ENCODE measurements at places on chromosomes 2 and 18.

GRCh38 chr2:173760553-173760952, 204.6 kb downstream of the SP3 start:
- H3K4me3 ChIP-seq = no peak overlapping the region
- H3K27me3 ChIP-seq = no peaks in the 10 kb centered on the region
- H3K27ac ChIP-seq = no peak overlapping the region
- no peak for DNase-seq

- H3K4me1 ChIP-seq = no peaks in the 10 kb centered on the region
- no peak for DNase-seq
- no peaks in the 10 kb centered on the region for H3K27me3 ChIP-seq
- no peaks in the 10 kb centered on the region for H3K36me3 ChIP-seq
- no peak overlapping the region for H3K27ac ChIP-seq
- no peak overlapping the region for H3K4me3 ChIP-seq
Observed at GRCh38 chr18:11283479-11284161, 134.3 kb upstream of the PIEZO2 start.

GRCh38 chr2:67499989-67500388, 102.9 kb downstream of the ETAA1 start:
- H3K4me1 ChIP-seq = peaks cover 14% of the 10 kb centered on the region
- no peak for DNase-seq
- no peaks in the 10 kb centered on the region for H3K36me3 ChIP-seq
- no peaks in the 10 kb centered on the region for H3K27me3 ChIP-seq

GRCh38 chr2:162768656-162769055, 69.9 kb downstream of the KCNH7 start:
- H3K4me3 ChIP-seq = no peak overlapping the region
- peak overlapping the region; percentile 57 for H3K27ac ChIP-seq
- H3K36me3 ChIP-seq = no peaks in the 10 kb centered on the region
- H3K27me3 ChIP-seq = no peaks in the 10 kb centered on the region
- no peak for DNase-seq

DNA sequence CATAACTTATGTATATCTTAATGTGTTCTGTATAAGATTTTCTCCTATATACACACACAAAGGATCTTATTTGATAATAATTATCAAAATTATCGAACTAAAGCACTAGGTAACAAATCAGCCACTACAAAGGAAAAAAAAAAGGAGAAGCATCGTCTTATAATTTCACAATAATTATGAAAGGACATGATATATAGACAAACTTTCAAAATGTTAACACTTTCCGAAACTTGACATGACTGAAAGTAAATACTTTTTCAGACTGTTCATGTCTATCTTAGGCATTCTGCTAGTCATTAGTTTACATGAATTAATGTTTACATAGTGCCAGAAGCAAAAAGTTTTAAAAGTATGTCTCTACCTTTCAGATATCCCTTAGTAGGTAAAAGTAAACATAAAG, 7.3 kb upstream of the NR4A2 start:
- H3K27me3 ChIP-seq = no peaks in the 10 kb centered on the region
- no peak for DNase-seq

DNA sequence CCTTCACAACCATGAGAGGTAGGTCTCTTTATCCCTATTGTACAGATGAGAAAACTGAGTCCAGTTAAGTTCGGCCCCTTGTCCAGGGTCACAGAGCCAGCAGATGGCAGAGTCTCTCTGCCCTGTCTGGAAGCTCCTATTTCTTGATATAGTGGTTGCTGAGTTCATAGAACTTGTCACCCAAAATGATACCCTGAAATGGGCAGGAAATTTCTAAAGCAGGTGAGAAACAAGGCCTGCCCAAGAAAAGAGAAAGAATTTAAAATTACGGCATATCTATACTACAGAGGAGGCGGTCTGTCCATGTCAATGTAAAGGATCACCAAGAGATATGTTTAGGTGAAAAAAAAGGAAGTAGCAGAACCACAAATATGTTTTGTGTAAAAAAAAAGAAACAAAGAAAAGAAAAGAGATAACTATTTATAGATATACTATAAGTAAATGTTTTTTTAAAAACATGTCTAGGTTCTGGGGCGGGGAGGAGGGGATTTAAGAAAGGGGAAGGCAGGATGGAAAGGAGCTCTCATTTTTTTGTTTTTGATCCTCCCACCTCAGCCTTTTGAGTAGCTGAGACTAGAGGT, 39.8 kb downstream of the MYO7B start:
- H3K4me3 ChIP-seq = no peak overlapping the region
- H3K4me1 ChIP-seq = peaks cover 1% of the 10 kb centered on the region
- H3K36me3 ChIP-seq = no peaks in the 10 kb centered on the region
- H3K27me3 ChIP-seq = peaks cover 30% of the 10 kb centered on the region
- DNase-seq = no peak
- no peak overlapping the region for H3K27ac ChIP-seq

- peaks cover 11% of the 10 kb centered on the region for H3K4me1 ChIP-seq
- H3K27ac ChIP-seq = no peak overlapping the region
- peaks cover 2% of the 10 kb centered on the region for H3K36me3 ChIP-seq
- H3K27me3 ChIP-seq = peaks cover 6% of the 10 kb centered on the region
- no peak for DNase-seq
Observed at GRCh38 chr18:56575819-56576663, 62.4 kb downstream of the TXNL1 start.

GRCh38 chr2:122831649-122832048, 1076.2 kb downstream of the TSN start:
- H3K4me3 ChIP-seq = no peak overlapping the region
- H3K4me1 ChIP-seq = no peaks in the 10 kb centered on the region
- H3K36me3 ChIP-seq = no peaks in the 10 kb centered on the region
- DNase-seq = no peak
- H3K27ac ChIP-seq = no peak overlapping the region
- H3K27me3 ChIP-seq = no peaks in the 10 kb centered on the region

DNA sequence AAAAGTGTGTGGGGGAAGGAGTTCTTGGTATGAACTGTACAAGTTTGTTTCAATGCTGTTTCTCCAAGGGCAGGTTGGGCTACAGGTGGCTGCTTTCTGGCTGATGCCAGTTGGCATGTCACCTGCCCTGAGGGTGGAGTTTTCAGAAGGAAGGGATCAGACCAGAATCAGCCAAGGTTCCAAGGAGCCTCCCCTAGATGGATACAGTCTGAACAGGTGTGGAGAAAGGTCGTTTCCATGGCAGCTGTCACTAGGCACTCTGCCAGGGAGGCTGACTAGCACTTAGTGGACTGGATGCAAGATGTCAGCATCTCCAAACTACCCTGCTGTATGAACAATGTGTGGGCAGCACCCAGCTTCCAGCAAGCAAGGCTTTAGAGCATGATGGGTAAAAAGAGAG, 444.4 kb upstream of the HNRNPA3 start:
- H3K4me3 ChIP-seq = no peak overlapping the region
- H3K4me1 ChIP-seq = peaks cover 12% of the 10 kb centered on the region
- DNase-seq = no peak
- H3K36me3 ChIP-seq = peaks cover 2% of the 10 kb centered on the region

GRCh38 chr2:226125176-226125883, 674.3 kb downstream of the IRS1 start:
- no peak for DNase-seq
- H3K36me3 ChIP-seq = no peaks in the 10 kb centered on the region
- peaks cover 8% of the 10 kb centered on the region for H3K4me1 ChIP-seq
- no peak overlapping the region for H3K4me3 ChIP-seq
- no peaks in the 10 kb centered on the region for H3K27me3 ChIP-seq

- H3K27me3 ChIP-seq = peaks cover 24% of the 10 kb centered on the region
- H3K27ac ChIP-seq = no peak overlapping the region
- no peak for DNase-seq
- peaks cover 3% of the 10 kb centered on the region for H3K4me1 ChIP-seq
- no peak overlapping the region for H3K4me3 ChIP-seq
- peaks cover 6% of the 10 kb centered on the region for H3K36me3 ChIP-seq
Observed at GRCh38 chr2:84901593-84902120, 3.8 kb upstream of the TMSB10 start.

DNA sequence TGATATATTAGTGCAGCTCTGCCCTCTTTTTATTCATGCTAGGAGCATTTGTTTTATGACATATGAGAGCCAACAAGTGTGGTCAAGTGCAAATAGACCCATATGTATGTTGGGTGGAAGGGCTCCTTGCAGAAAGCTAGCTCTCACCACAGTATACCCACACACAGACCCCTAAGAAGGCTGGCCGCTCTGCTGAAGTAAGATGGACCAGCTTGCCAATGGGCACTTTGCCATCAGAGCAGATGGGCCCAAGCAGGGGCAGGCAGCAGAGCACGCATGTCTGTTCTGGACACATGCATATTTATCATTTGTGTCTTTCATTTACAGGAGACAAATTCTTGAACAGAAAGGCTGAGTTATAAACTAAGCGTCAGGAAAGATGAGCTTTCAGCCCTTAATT, 187.5 kb upstream of the DTNA start:
- peaks cover 9% of the 10 kb centered on the region for H3K4me1 ChIP-seq
- H3K27ac ChIP-seq = no peak overlapping the region
- H3K36me3 ChIP-seq = no peaks in the 10 kb centered on the region
- H3K27me3 ChIP-seq = no peaks in the 10 kb centered on the region
- DNase-seq = no peak

- H3K27me3 ChIP-seq = no peaks in the 10 kb centered on the region
- H3K4me1 ChIP-seq = no peaks in the 10 kb centered on the region
- H3K4me3 ChIP-seq = no peak overlapping the region
- H3K27ac ChIP-seq = no peak overlapping the region
Observed at GRCh38 chr2:15630121-15630977, 38.7 kb downstream of the DDX1 start.

DNA sequence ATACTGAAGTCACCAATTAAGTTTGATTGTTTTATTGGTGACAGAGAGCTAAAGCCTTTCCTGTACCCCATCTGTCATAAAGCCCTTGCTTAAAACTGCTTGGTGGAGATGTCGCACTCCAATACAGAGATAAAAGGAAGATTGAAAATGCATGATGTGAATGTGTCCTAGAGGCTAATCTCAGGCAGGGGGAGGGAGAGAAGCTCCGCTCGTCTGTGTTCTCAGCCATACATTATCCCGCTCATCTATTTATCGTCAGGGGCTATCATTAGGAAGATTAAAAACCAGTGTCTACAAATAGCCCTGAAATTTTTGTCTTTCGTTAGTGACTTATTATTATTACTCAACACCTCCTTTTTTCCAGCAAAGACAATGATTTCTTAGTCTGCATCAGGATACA, 110.3 kb downstream of the CMPK2 start:
- no peak overlapping the region for H3K27ac ChIP-seq
- no peak overlapping the region for H3K4me3 ChIP-seq
- no peak for DNase-seq

GRCh38 chr2:180003559-180003958, 3.5 kb downstream of the CWC22 start:
- H3K27me3 ChIP-seq = no peaks in the 10 kb centered on the region
- peaks cover 11% of the 10 kb centered on the region for H3K4me1 ChIP-seq
- no peak for DNase-seq
- H3K4me3 ChIP-seq = no peak overlapping the region
- no peak overlapping the region for H3K27ac ChIP-seq
- H3K36me3 ChIP-seq = no peaks in the 10 kb centered on the region

GRCh38 chr2:3595404-3595803, 492 bp downstream of the COLEC11 start:
- no peak overlapping the region for H3K27ac ChIP-seq
- DNase-seq = no peak
- H3K36me3 ChIP-seq = peaks cover 9% of the 10 kb centered on the region
- H3K4me3 ChIP-seq = no peak overlapping the region

- no peak overlapping the region for H3K27ac ChIP-seq
- no peaks in the 10 kb centered on the region for H3K36me3 ChIP-seq
- DNase-seq = no peak
Observed at GRCh38 chr18:39721712-39722111, 2156.1 kb upstream of the CELF4 start.

GRCh38 chr2:12176623-12177454, 430.4 kb downstream of the LPIN1 start:
- H3K36me3 ChIP-seq = no peaks in the 10 kb centered on the region
- no peak overlapping the region for H3K27ac ChIP-seq
- no peaks in the 10 kb centered on the region for H3K4me1 ChIP-seq

DNA sequence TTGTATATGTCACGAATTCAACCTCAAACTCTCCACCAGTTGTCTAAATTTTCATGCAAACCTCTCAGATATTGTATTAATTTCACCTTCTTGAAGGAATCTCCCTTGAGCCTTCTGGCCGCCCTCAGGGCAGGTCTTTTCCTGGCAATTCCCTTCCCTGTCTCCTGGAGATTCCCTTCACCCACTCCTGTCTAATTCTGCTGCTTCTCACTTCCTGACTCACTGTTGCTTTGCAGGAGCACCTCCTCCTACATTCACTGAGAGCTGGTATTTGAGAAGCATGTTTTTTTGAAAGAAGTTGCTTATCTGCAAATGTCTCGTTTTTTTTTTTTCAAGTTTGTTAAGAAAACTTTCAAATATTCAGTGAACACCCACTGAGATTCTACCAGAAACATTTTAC, 79.9 kb upstream of the OTOS start:
- no peak overlapping the region for H3K27ac ChIP-seq
- DNase-seq = no peak
- H3K4me1 ChIP-seq = peaks cover 4% of the 10 kb centered on the region
- H3K4me3 ChIP-seq = no peak overlapping the region
- no peaks in the 10 kb centered on the region for H3K36me3 ChIP-seq
- H3K27me3 ChIP-seq = peaks cover 40% of the 10 kb centered on the region

DNA sequence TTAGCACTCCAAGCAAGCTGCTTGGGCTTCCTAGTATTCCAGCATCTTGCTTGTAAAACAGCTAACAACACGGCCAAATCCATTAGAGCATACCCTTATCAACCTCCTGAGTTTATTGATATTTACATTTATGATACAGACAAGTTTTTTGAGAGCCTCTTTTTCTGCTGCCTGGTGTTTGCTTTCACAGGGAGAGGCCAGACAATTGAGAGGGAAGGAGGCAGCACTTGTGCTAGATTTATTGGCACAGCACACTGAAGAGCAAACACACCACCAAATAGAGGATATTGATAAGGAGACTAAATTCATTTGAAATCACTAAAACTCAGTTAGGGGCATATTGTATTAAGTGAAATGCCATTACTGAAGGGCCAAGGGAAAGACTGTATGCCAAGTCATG, 1142.3 kb upstream of the FANCL start:
- no peak for DNase-seq
- H3K36me3 ChIP-seq = no peaks in the 10 kb centered on the region

DNA sequence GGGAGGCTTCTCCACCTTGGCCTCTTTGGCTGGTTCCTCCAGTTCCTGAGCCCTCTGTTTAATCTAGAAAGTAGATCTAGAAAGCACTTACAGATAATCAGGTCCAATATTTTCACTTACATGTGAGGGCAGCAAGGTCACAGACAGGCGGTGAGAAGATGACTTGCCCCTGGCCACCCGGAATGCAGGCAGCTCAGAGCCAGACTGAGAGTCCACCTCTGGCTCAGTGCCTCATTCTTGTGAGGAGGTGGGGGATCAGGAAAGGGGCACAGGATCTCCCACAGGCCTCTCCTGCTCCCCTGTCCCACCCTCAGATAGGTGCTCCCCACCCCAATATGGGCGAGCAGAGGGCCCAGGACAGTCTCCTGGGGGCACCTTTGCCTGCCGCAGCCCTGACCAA, 5.8 kb downstream of the WNT6 start:
- peaks cover 3% of the 10 kb centered on the region for H3K4me1 ChIP-seq
- no peak overlapping the region for H3K27ac ChIP-seq
- no peak overlapping the region for H3K4me3 ChIP-seq
- peaks cover 90% of the 10 kb centered on the region for H3K27me3 ChIP-seq
- no peaks in the 10 kb centered on the region for H3K36me3 ChIP-seq

- no peak overlapping the region for H3K4me3 ChIP-seq
- DNase-seq = no peak
- peak overlapping the region; percentile 17 for H3K27ac ChIP-seq
- H3K36me3 ChIP-seq = peaks cover 2% of the 10 kb centered on the region
- peaks cover 28% of the 10 kb centered on the region for H3K4me1 ChIP-seq
Observed at GRCh38 chr18:57780318-57780705, 22.8 kb downstream of the ATP8B1 start.

- H3K36me3 ChIP-seq = peaks cover 16% of the 10 kb centered on the region
- H3K27me3 ChIP-seq = no peaks in the 10 kb centered on the region
Observed at GRCh38 chr2:238387332-238387731, 39.4 kb upstream of the ASB1 start.
